MCF 10A (cell line): ENCODE measurements at places on chromosomes 7 and 10.
A peak's percentile ranks its signal among the peaks of the same experiment; 100 is the strongest.

- DNase-seq: no peak
Measured at GRCh38 chr7:115299397-115300037, 377.6 kb downstream of the MDFIC start.

GRCh38 chr7:148579366-148579765 lies 11.2 kb upstream of the C7orf33 start:
- DNase-seq: no peak

GRCh38 chr7:135235841-135236240 lies 2.2 kb downstream of the STRA8 start:
- no peak for DNase-seq

GRCh38 chr7:85068799-85069198 lies 118.1 kb downstream of the SEMA3D start:
- DNase-seq: peak; percentile 30
